Immature natural killer cell (primary cell): ENCODE measurements at places on chromosomes 5 and 9. TPM values are rescaled to one million over a fixed set of nuclear protein-coding genes. Genes with fewer than 3 reads are reported as not detected.

- no peak for DNase-seq
- H3K4me3 ChIP-seq = no peak overlapping the region
- H3K4me1 ChIP-seq = no peaks in the 10 kb centered on the region
- peaks cover 8% of the 10 kb centered on the region for H3K27me3 ChIP-seq
- no peak overlapping the region for H3K27ac ChIP-seq
These were observed 118.9 kb upstream of the S1PR3 start for GRCh38 chr9:88872192-88872946.

GRCh38 chr5:575636-576035 lies 36.5 kb upstream of the CEP72 start:
- no peak overlapping the region for H3K27ac ChIP-seq
- no peaks in the 10 kb centered on the region for H3K36me3 ChIP-seq
- DNase-seq = no peak
- H3K4me3 ChIP-seq = no peak overlapping the region
- peaks cover 20% of the 10 kb centered on the region for H3K27me3 ChIP-seq

DNA sequence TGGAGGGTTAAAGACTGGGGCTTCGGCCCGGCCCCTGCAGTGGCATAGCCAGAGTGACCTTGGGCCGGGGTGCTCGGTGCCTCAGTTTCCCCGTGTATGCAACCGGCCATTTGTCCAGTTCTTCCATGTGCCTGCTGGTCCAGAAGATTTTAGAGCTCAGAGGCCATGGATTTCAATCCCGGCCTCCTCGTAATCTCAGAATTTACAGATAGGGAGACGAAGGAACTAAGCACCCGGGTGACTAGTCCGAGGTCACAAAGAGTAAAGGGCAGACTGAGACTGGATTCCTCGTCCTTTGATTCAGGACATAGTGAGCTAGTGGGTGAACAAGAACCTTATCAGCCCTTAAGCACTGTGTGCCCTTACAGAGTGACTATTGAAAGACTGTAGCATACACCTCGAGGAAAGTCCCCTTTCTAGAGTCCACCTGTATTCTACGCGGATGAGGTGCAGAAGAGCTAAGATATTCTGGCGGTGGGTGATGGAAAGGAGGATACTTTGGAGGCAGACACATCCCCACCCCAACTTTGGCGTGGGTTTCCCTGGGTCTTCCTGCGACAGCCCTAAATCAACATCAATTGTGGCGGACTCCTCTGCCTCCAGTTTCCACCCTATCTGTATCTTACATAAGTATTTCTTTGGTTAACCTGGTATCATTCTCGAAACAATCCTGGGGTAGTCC lies 597 bp downstream of the SLC31A1 start:
- H3K4me3 ChIP-seq = peak overlapping the region; percentile 94
- peaks cover 42% of the 10 kb centered on the region for H3K4me1 ChIP-seq
- H3K27ac ChIP-seq = peak overlapping the region; percentile 92
- no peaks in the 10 kb centered on the region for H3K36me3 ChIP-seq
- H3K27me3 ChIP-seq = peaks cover 10% of the 10 kb centered on the region

HMCN2 gene
- polyA plus RNA-seq = not detected

HSDL2 gene
- 18.8 TPM for polyA plus RNA-seq

- DNase-seq = peak; percentile 60
- peaks cover 15% of the 10 kb centered on the region for H3K27me3 ChIP-seq
- H3K4me3 ChIP-seq = peak overlapping the region; percentile 16
- H3K36me3 ChIP-seq = no peaks in the 10 kb centered on the region
- H3K27ac ChIP-seq = peak overlapping the region; percentile 73
These were observed 39.2 kb downstream of the DMRT1 start for GRCh38 chr9:880725-881124.

DNA sequence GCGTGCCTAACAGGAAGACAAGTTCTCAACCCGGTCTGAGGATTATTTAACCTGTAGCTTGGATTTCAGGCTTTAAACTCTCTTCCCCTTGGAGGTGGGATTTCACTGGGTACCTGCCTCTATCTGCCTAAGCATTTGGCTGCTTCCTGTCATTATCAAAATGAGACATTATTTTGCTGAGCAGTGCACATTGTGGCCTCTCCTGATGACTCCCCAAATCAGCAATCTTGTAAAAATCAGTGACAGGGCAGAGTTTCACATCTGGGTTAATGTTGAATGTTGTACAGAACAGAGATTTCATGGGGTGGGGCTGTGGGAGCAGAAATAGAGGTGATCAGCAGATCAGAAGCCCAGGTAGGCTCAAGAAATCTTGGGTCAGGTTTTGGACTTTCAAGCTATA lies 605.9 kb downstream of the ELAVL2 start:
- no peak for DNase-seq
- H3K4me1 ChIP-seq = no peaks in the 10 kb centered on the region
- H3K36me3 ChIP-seq = no peaks in the 10 kb centered on the region
- no peaks in the 10 kb centered on the region for H3K27me3 ChIP-seq

NMUR2 gene
- not detected for polyA plus RNA-seq

GRCh38 chr5:159341906-159342310 lies 11.6 kb upstream of the IL12B start:
- H3K27me3 ChIP-seq = peaks cover 8% of the 10 kb centered on the region
- peak overlapping the region; percentile 79 for H3K27ac ChIP-seq
- peak overlapping the region; percentile 58 for H3K4me3 ChIP-seq
- peaks cover 57% of the 10 kb centered on the region for H3K4me1 ChIP-seq

TIMD4 gene
- polyA plus RNA-seq = not detected

DNA sequence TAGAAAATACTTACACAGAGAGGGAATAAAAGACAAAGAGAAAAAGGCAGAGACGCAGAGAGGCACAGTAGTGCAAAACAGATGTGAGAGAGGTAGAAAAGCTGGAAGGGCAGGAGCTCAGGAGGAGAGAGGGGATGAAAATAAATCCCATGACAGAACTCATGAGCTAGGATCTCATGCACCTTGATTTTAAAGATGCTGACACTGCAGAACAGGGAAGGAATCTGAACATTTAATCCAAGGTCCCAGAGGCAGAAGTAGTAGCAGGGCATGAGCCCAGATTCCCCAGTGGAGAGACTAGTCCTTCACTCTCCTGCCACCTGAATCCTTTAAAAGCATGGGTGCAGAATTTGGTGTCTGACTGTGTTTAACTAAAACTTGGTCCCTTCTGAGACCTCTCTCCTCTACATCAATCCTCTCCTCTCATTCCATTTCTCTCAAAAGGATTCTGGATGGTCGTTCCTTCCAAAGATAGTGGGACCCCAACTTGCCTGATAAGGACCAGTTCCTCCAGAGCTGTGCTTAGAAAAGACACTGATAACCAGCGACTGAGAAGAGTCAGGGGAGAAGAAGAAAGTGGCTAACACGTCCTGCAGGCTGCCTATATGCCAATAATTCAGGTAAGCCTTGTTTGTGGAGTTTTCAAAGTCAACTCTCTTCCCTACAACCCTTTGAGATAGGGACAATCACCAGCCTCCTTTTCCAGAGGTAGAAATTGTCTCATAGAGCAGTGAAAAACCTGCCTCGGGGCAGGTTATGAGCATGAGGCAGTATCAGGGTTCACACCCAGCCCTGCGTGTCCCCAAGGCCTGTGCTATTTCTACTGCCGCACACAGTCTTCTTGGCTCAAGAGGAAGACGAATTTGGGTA lies 203.2 kb upstream of the TRIM32 start:
- H3K36me3 ChIP-seq = peaks cover 7% of the 10 kb centered on the region
- DNase-seq = no peak
- no peak overlapping the region for H3K27ac ChIP-seq
- no peak overlapping the region for H3K4me3 ChIP-seq

PRRX2 gene
- polyA plus RNA-seq = not detected

DNA sequence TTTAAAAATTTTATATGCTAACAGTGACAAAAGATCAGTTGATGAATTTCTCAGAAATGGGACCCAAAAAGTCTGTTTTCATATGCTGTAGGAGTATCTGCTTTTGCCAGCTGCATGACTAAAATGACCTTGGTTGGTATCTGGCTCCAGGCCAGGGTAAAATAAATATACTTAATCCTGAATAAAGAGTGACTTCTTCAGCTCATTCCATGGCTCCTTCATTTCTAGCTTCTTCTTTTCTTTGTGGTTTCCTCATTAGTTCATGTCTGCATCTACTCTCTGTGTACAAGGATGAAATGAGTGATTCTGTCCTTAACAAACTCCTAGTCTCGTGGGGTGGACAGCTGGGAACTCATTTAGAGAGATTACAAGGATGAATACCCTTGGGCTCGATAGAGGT lies 36.0 kb downstream of the RCL1 start:
- no peak overlapping the region for H3K27ac ChIP-seq
- no peaks in the 10 kb centered on the region for H3K4me1 ChIP-seq
- no peak overlapping the region for H3K4me3 ChIP-seq
- no peaks in the 10 kb centered on the region for H3K27me3 ChIP-seq

- H3K36me3 ChIP-seq = no peaks in the 10 kb centered on the region
- H3K4me3 ChIP-seq = no peak overlapping the region
- no peak overlapping the region for H3K27ac ChIP-seq
- peaks cover 6% of the 10 kb centered on the region for H3K4me1 ChIP-seq
These were observed 988 bp downstream of the SHISAL2B start for GRCh38 chr5:64691291-64691690.

DNA sequence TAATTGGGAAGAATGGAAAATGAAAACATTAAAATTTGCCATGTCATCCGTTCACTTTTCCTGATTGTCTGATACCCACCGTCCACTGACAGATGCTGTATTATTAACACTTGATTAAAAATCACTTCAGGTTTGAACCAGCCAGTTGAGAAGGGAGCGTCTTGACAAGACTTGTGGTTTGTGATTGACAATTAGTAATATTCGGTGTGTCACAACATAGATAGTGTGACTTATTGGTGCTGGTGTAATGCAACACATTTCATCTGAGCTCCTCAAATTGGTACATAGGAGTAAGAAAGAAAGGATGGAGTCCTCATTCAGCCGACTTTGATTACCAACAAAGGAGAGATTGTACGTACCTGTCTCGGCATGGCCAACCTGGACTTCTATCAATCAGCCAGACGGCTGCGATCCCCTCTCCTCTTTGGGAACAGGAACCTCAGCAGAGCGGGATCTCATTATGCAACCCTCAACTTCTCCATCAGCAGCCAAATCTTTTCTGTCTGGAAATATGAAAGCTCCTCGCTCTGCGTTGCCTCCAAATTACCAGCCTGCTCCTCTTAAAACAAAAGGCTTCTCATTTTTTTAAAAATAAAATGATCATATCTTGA lies 211.7 kb upstream of the MVB12B start:
- no peak for DNase-seq
- no peaks in the 10 kb centered on the region for H3K36me3 ChIP-seq
- H3K4me3 ChIP-seq = no peak overlapping the region
- H3K27me3 ChIP-seq = peaks cover 6% of the 10 kb centered on the region
- no peak overlapping the region for H3K27ac ChIP-seq

INSL4 gene
- polyA plus RNA-seq = not detected

DNA sequence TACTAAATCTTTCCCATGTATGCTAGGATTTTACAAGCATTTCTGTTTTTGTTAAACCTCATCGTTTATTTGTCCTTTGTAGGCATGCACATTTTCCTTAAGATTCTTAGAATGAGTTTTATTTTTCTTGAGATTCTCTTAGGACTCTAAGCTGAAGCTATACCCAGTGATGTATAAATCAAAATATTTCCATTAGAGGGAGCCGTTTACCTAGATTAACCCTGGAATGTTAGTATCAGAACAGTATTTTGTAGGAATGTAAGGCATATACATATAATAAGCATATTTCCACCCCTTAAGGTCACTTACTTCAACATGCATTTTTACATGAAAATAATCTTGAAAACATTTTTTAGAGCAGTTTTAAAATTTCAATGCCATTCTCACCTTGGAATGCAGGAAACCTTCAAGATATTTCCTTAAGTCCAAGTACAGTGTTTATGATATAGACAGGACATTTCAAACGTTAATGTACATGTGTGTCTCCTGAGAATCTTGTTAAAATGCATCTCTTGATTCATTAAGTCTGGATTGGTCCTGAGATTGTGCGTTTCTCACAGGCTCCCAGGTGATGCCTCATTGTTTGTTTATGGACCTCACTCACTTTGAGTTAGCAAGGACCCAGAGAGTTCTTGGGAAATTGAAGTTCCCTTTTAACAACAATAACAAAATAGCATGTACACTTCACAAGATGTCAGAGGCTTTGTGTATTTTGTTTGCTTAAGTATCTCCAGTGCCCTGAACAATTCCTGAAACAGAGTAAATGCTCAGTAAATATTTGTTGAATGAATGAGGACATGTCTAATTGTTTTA lies 34.9 kb upstream of the FCHO2 start:
- no peak overlapping the region for H3K4me3 ChIP-seq
- H3K36me3 ChIP-seq = no peaks in the 10 kb centered on the region
- no peak for DNase-seq
- H3K27me3 ChIP-seq = peaks cover 5% of the 10 kb centered on the region
- H3K4me1 ChIP-seq = no peaks in the 10 kb centered on the region

GRCh38 chr9:123394291-123395235 lies 38.6 kb downstream of the CRB2 start:
- no peak for DNase-seq
- H3K27ac ChIP-seq = no peak overlapping the region
- H3K36me3 ChIP-seq = no peaks in the 10 kb centered on the region
- H3K27me3 ChIP-seq = peaks cover 2% of the 10 kb centered on the region

DNA sequence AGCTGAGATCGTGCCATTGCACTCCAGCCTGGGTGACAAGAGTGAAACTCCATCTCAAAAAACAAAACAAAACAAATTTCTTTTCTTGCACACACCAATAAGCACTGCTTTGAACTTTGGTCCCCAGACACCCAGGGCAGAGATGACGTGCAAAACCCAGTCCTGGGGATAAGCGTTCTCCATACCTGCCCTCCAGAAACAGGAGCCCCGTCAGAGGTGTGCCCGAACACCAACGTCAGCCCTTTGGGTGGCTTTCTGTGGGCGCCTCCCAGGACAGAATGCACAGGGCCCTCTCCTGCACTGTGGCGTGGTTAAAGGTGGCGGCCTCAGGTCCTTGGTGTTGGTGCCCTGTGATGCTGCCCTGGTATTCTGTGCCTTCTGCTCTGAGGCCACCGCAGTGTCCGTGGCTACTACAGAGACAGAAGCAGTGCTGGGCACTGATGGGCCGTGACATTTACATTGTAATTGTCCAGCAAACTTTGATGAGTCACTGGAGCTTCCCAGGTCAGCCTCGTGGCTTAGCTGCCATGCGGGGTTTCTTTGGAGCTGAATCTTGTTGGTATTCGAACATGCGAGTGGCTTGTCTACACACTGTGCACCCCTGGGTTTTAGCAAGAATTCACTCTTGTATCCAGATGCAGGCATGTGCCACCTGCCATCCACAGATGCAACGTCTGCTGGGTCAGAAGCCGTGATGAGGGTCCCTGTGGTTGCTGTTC lies 9.8 kb downstream of the PPP1R26 start:
- no peak overlapping the region for H3K27ac ChIP-seq
- no peaks in the 10 kb centered on the region for H3K4me1 ChIP-seq
- H3K4me3 ChIP-seq = no peak overlapping the region
- no peaks in the 10 kb centered on the region for H3K36me3 ChIP-seq
